Osteoblast (primary cell): ENCODE measurements at places on chromosomes 7 and 10. TPM values are rescaled to one million over a fixed set of nuclear protein-coding genes. Genes with fewer than 3 reads are reported as not detected.

DNA sequence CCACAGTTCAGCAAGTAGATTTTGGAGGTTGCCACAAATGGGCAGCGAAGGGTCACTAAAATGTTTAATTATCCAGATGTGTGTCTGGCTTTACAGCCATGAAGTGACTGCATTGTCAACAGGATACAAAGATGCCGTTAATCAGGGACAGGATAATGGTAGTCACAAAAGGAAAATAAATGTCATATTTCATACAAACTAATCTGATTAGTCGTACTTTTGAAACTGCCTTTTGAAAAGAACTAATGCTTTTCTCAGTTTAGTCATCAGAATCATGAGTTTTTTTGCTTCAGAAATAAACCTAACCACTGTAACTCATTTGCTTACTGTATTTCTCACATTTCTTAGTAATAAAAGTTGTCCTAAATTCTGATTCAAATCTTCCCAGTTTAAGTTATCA, 22.2 kb upstream of the WNT16 start:
- H3K27me3 ChIP-seq, result no peaks in the 10 kb centered on the region
- H3K27ac ChIP-seq, result no peak overlapping the region
- no peak overlapping the region for H3K4me3 ChIP-seq

GBX1 gene
- not detected in 2 replicates for total RNA-seq

DNA sequence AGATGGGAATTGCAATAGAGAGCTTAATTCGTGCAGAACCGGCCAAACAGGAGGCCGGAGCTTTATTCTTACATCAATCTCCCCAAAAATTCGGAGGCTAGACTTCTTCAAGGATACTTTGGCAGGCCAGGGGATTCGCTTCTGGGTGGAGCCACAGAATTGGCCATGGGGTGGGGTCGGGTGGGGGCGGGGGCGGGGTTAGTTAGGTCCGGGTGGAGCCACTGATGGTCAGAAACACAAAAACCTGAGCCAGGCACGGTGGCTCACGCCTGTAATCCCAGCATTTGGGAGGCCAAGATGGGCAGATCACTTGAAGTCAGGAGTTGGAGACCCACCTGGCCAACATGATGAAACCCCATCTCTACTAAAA, 87.5 kb downstream of the SEPTIN14 start:
- H3K36me3 ChIP-seq, result no peaks in the 10 kb centered on the region
- no peaks in the 10 kb centered on the region for H3K4me1 ChIP-seq
- no peaks in the 10 kb centered on the region for H3K27me3 ChIP-seq
- H3K4me3 ChIP-seq, result no peak overlapping the region

DNA sequence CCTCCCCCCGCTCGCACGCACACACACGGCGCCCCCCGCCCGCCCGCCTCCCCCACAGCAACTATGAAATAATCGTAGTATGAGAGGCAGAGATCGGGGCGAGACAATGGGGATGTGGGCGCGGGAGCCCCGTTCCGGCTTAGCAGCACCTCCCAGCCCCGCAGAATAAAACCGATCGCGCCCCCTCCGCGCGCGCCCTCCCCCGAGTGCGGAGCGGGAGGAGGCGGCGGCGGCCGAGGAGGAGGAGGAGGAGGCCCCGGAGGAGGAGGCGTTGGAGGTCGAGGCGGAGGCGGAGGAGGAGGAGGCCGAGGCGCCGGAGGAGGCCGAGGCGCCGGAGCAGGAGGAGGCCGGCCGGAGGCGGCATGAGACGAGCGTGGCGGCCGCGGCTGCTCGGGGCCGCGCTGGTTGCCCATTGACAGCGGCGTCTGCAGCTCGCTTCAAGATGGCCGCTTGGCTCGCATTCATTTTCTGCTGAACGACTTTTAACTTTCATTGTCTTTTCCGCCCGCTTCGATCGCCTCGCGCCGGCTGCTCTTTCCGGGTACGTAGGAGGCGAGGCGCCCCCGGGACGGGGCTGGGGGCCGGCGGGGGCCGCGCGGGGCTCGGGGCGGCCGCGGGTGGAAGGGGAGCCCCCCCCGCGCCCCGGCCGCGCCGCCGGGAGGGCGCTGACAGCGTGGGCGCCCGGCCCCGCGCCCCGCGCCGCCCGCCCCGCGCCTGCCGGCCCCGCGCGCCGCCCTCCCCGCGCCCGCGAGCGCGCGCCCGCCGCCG, 441 bp downstream of the BMI1 start:
- H3K27me3 ChIP-seq, result peaks cover 29% of the 10 kb centered on the region
- H3K4me3 ChIP-seq, result peak overlapping the region; percentile 84
- H3K27ac ChIP-seq, result peak overlapping the region; percentile 45
- DNase-seq, result peak; percentile 98
